ENCODE measurements at places on chromosomes 1 and 21.

- DNase-seq = no peak
These were observed 28.5 kb downstream of the SLC26A9 start for GRCh38 chr1:205914730-205915129.

GRCh38 chr1:77620273-77620672 lies 62.2 kb downstream of the ZZZ3 start:
- no peak for DNase-seq

- no peak for DNase-seq
These were observed 2.4 kb downstream of the MCL1 start for GRCh38 chr1:150576794-150577556.

- DNase-seq = no peak
These were observed 166.6 kb upstream of the ATP1B1 start for GRCh38 chr1:168939947-168940223.

DNA sequence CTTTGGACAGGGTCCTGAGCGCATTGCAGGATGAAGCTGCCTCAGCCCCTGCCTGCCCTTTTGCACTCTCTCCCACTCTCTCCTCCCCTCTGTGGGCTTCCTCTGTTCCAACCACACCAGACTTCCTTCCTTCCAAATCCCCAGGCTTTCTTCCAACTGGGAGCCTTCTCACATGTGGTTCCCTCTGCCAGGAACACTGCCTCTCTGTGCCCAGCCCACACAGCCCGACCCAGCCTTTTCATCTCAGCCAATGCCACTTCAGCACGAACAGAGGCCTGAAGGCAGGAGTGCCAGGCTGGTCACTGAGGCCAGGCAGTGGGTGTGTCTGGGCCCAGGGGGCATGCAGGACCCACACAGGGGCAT lies 5.9 kb downstream of the SELENON start:
- DNase-seq = no peak

DNA sequence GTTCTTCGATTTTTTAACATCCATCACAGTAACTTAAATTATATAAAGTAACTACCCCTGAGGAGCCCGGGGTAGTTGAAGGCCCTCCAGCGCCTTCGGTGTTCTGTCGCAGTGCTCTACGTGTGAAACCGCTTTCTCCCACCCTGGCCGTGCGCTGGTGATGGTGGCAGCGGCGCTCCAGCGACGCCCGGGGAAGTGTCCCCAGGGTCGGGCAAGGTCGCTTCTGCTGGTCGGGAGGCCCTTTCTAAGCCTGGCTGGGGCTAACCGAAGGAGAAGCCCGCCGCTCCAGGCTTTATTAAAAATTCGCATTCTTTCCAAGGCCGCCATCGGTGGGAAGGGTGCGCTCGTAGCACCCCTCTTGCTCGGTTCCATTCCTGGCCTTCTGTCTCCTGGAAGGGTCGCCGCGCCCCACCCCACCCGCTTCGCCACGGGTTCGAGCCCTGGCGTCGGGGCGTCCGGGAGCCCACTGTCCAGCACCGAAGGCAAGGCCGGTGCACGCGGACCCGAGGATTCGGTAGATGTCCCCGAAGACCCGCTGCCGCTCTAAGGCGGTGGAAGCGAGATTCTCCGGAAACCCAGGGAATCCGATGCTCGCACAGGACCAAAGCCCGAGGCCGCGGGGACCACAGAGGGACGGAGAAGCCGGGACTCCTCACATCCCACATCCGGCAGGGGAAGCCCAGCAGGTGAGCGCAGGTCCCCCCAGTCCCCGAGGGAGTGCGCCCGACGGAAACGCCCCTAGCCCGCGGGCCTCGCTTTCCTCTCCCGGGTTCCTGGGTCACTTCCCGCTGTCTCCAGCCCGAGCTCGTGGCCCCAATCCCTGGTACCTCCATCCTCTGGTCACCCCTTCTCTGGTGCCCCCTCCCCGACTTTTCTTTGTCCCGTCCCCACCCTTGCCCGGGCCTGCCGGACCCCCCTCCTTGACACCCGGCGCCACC lies 685 bp upstream of the RIPPLY3 start:
- no peak for DNase-seq

GRCh38 chr1:229940684-229941083 lies 126.4 kb upstream of the GALNT2 start:
- no peak for DNase-seq

GRCh38 chr1:49106445-49106844 lies 329.8 kb upstream of the BEND5 start:
- DNase-seq = no peak

GRCh38 chr1:6026095-6026809 lies 19.4 kb upstream of the KCNAB2 start:
- peak; percentile 86 for DNase-seq

DNA sequence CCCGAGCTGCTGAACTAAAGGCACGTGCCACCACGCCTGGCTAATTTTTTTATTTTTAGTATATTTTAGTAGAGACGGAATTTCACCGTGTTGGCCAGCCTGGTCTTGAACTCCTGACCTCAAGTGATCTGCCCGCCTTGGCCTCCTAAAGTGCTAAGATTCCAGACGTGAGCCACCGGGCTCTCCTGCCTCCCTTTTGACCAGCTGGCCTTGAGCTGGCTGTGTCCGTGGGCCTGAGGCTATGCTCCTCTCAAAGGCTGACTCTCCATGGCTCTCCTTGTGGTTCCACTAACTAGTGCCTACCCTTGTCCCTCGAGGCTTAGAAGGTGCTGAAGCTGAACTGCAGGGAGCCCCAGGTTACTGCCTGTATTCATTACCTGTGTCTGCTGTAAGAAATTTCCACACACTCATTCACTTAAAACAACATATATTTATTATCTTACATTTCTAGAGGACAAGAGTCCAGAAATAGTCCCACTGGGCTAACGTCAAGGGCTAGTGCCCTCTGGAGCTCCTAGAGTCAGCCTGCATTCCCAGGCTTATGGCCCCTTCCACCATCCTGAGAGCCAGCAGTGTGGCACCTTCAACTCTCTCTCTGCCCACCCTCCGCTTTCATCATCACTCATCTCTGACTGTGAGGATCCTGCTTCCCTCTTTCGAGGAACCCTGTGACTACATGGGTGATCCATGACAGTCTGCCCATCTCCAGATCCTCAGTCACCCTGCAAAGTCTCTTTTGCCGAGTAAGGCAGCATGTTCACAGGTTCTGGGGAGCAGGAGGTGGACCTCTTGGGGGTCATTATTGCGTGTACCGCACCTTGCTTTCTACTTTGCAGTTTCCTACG lies 34.9 kb downstream of the ETS2 start:
- DNase-seq = no peak

All from stimulated activated CD4-positive, alpha-beta T cell treated with anti-CD3 and anti-CD28 coated beads, Interleukin-15, amount 100 ng/mL, for 1 hour (primary cell).